ENCODE measurements at places on chromosomes 7 and 10.
A peak's percentile ranks its signal among the peaks of the same experiment; 100 is the strongest.

GRCh38 chr7:142557971-142558582 lies 191.2 kb upstream of the PRSS1 start:
- no peak for DNase-seq

DNA sequence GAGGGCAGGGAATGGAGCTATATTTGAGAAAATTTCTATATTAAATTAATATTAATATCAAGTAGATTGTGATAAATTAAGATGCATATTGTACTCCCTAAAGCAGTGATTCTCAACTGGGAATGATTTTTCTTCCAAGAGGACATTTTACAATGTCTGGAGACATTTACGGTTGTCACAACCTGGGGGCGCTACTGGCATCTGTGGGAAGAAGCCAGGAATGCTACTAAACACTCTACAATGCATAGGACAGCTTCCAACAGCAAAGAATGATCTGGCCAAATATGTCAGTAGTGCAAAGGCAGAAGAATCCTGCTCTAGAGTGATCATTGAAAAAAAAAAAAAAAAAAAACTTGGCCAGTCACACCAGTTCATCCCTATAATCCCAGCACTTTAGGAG lies 100.0 kb downstream of the LSM5 start:
- no peak for DNase-seq

- DNase-seq, result no peak
Measured at GRCh38 chr7:16923019-16923418, 41.2 kb upstream of the AGR3 start.

GRCh38 chr10:101071885-101072433 lies 10.2 kb downstream of the KAZALD1 start:
- no peak for DNase-seq

- no peak for DNase-seq
Measured at GRCh38 chr7:92808006-92808405, 28.4 kb downstream of the CDK6 start.

DNA sequence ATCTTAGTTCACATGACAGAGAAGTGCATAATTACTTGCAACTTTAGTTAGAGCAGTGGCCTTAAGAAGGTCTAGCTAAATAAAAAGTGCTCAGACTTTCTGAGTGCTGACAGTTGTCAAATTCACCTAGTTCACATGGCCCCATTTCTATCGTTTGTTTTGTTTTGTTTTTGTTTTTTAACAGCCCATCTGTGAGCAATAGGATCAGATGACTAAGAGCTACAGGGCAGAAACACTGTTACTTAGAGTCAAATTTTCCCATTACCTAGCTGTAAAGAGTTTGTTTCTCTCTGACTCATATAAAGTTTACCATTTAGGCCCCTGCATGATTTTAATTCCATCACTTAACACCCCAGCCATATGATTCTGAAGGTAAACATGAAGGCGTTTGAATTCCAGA lies 18.8 kb downstream of the CAV1 start:
- DNase-seq, result no peak

DNA sequence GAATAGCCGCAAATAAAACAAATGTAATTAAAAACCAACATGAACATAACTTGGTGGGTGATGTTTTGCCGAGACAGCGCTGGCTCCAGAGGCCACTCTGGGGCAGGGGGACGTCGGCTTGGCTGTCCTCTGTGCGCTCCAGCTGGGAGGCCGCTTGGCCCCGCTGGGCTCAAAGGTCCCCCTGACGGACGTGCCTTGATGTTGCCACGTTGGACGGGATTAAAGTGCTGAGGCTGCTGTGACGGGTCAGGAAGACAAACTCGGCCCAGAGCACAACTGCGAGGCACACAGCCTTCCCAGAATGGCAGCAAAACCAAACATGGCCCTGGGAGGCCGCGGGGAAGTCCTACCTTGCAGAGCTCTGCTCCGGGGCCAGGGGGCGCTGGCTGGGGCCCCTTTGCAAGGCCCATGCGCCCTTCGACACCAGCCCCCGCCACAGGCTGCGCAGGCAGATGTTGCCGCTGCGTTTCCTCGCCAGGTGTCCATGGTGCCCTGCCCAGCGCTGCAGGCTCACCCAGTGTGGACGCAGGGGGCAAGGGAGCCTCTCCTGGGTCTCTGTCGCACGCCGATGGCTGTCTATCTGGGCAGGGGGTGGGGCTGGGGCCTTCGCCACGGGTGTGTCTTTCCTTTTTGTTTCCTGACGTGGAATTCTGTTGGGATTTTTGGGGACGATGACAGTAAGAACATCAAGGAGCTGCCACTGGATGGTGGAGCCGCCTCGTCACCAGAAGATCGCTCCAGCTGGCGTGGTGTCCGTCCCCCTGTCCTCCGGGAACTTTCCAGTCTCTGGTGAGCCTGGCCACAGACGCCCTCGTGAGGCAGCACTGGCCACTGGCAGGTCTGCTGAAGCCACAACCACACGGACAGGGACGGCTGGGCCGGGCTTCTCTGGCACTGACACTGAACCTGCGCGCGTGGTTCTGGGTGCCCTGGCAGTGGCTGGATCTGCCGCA lies 99.6 kb upstream of the DIP2C start:
- DNase-seq, result peak; percentile 83

DNA sequence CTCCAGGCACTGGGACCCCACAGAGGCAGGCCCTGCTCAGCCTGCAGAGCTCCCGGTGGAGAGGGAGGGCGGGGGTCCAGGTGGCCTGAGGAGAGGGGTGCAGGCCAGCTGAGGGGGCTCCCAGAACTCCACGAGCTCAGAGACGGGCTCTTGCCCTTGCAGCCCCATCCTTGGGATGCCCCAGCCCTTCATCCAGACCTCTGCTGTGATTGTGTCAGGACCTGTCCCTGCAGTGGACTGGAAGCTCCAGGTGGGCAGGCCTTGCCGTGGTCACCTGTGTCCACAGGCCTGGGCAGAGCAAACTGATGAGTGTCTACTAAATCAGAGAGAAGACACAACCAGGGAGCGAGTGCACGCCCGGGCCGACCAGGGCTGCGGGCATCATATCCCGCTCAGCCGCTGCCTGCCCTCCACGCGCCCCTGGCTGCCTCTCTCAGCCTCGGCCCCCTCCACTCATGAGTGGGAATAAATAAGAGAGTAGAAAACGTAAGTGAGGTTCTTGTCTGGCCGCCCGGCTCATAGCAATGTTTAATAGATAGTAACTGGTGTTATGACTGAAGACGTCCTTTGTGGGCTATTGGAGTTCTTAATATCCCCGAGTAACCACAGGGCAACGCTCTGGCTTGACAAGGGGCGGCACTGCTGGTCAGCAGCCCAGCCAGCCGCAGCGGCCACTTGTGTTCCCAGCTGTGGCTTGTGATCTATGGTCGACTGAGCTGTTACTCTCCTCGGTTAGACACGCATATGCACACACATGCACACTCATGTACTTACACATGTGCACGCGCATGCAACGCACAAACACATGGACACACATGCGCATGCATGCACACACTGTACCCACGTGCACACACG lies 105.6 kb downstream of the LHPP start:
- no peak for DNase-seq

Data from osteocyte (in vitro differentiated cells).